ENCODE measurements at places on chromosomes 6 and 20.
A peak's percentile ranks its signal among the peaks of the same experiment; 100 is the strongest.

DNA sequence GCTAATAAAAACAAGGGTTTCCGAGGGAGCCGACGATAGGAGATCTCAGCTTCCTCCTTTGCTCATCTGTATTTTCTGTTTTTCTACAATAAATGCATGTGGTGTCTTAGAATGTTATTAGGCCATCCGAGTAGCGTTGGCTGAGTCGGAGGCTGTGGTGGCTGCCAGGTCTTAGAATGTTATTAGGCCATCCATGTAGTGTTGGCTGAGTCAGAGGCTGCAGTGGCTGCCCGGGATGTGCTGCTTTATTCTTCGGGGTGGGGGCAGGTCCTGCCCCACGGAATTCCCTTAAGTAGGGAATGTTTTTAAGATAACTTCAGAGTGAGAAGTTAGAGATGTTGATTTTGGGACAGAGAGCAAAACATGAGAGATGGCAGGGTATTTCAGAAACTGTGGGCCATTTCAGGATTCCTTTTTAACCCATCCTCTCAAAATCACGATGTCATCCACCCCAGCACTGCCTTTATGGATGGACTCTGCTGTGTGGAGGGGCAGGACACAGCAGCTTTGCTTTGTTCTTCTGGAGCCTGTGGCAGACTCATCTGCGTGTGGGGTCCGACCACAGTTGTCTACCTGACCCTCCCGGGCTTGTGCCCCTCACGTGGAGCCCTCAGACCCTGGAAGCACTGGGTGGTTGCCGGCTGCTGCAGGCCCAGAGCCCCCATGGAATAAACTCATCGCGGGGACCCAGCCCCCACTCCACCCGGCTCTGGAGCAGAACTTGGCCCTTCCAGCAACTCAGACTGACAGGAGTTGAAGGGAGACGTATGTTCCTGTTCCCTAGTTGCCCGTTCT lies 20.4 kb downstream of the OSBPL2 start:
- DNase-seq = no peak

DNA sequence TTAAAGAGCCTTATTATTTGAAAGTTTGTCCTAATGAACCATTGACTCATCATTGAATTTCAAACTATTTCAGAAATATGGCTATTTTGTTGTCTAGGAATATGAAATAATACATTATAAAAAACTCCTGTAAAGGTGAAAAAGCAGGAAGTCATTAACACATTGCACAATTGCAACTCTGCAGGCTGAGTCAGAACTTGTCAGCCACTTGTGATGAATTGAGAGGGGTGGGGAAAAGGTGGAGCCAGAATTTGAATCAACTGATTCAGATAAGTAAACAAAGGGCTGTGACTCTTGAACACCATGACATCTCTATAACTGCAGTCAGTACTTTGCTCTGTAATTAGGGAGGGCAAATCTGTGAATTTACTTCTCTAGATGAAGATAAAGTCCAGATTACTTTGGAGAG lies 6.0 kb downstream of the C6orf141 start:
- no peak for DNase-seq

DNA sequence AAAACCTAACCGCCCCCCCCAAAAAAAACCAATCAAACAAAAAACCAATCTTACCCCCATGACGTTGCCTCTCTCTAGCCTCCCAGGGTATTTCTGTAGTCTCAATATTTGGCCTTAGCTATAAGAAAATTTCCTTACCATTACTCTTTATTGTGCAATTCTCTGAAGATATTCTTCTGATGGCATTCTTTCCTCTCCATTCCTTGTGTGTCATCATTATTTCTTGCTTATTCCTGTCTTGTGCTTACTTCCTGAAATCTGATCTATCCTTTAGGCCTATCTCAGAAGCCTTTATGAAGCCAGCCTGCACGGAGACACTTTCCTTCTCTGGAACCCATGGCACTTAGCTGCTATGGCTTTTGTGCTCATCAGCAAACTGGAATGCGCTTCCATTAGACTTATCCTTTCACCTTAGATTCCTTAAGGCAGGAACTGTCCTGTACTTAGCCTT lies 65.9 kb upstream of the DDR1 start:
- DNase-seq = no peak

DNA sequence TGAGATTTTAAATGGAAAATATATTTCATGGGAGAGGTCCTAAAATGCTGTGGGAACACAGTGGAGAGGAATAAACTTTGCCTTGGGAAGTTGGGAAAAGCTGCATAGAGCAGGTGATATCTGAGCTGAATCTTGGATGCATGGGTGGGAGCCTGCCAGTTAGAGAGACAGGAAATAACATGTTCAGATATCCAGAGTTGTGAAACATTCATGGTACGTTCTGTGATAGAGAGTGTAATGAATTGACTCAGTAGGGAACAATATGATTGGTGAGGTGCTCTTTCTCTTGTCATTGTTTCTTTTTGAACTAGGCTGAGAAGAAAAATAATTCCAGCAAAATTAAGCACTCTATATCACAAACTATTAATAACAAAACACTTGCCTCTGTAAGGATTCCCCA lies 72.8 kb downstream of the RPS12 start:
- DNase-seq = no peak

DNA sequence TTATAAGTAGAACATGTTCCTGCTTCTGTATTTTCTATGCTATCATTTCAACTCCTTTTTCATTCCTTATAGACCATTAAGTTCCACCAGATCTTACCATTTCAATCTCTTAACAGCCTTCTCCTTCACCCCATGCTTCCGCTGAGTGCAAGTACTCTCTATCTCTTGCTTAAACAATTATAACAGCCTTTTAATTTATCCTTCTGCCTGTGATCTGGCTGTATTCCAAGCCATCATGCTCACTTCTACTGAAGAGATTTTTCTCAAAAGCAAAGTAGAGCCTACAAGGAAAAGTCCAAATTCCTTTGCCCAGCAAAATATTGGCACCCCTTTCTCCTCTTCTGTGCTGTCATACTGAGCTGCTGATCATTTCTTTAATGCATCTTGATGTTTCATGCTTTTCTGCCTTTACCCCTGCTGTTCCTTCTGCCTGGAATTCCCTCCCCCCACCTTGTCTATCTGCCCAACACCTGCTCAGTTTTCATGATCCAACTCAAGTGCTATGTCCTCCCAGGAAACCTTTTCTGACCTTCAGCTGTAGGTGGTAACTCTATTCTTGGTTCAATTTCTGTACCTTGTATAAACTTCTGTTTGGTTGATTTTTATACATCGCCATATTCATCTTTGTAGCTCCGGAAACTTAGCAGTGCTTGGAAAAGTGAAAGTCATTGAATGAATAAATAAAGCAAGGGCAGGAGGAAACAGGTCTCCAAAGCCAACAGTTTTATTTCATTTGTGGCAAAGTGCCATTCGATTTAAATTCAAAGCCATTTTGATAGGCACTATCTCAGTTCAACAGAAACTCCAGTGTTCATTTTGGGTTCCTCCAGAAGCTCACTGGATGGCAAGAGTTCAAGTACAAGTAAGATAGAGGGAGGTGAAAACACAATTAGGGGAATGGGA lies 10.5 kb upstream of the BMP2 start:
- DNase-seq = no peak

DNA sequence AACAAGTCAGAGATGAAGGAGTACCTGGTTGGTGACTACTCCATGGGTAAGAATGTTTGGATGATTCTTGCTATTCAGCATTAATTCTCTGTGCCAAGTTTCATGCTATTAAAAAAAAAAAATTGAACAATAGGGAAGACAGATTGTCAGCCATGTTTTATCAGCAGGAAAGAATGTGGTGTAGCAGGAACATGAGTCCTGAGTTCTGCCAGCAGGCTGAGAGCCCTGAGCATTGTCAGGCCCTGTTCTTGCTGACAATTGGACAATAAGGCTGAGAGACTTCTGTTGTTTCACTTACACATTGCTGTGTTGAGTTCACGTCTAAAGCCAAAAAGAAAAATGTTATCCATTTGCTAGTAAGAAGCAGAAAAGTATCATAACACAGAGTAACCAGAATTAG lies 70.4 kb upstream of the SMIM28 start:
- DNase-seq = no peak

- no peak for DNase-seq
Measured at GRCh38 chr20:46083101-46083500, 6.7 kb downstream of the NCOA5 start.

- DNase-seq = no peak
Measured at GRCh38 chr6:5230081-5230480, 30.7 kb downstream of the LYRM4 start.

- no peak for DNase-seq
Measured at GRCh38 chr20:19288636-19289035, 76.2 kb downstream of the SLC24A3 start.

GRCh38 chr20:10336959-10337729 lies 96.9 kb downstream of the MKKS start:
- DNase-seq = peak; percentile 32

- DNase-seq = no peak
Measured at GRCh38 chr6:44162876-44163625, 4.4 kb downstream of the CAPN11 start.

DNA sequence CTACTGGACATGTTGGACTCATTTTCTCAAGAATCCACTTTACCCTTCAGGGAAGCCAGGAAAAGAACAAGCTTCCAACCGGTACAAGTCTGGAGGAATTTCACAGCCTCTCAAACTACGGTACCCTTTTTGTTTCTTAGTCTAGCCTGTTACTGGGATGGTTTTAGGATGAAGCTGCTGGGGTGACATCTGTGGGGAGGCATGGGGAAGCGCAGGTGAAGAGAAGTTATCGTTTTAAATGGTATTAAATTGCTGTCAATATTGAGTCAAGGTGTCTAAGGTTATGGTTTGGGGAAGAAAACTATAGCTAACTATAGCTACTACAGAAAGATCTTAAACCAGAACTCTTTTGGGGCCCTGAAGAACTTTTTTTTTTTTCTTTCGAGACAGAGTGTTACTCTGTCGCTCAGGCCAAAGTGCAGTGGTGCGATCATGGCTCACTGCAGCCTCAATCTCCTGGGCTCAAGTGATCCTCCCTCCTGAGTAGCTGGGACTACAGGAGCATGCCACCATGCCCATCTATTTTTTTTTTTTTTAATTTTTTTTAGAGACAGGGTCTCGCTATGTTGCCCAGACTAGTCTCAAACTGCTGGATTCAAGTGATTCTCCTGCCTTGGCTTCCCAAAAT lies 128.7 kb downstream of the RIN2 start:
- no peak for DNase-seq

DNA sequence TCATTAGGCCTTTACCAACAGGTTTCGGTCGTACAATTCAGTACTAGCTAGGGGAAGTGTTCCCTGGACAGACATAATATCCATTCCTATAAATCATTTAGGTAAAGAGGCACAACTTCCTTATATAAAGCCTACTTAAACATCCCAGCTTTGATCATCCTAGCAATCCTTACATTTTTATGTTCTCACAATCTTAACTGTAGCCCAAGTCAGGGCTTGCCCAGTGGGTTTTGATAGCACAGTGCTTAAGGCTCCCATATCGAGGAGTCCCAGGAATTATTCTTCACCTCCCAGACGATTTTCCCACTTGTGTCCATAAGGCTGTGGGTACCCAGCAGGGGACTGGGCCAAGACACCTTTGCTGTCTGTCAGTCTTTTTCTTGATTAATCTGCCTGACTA lies 63.2 kb downstream of the E2F3 start:
- no peak for DNase-seq

- no peak for DNase-seq
Measured at GRCh38 chr6:116136373-116136772, 10.4 kb upstream of the COL10A1 start.

DNA sequence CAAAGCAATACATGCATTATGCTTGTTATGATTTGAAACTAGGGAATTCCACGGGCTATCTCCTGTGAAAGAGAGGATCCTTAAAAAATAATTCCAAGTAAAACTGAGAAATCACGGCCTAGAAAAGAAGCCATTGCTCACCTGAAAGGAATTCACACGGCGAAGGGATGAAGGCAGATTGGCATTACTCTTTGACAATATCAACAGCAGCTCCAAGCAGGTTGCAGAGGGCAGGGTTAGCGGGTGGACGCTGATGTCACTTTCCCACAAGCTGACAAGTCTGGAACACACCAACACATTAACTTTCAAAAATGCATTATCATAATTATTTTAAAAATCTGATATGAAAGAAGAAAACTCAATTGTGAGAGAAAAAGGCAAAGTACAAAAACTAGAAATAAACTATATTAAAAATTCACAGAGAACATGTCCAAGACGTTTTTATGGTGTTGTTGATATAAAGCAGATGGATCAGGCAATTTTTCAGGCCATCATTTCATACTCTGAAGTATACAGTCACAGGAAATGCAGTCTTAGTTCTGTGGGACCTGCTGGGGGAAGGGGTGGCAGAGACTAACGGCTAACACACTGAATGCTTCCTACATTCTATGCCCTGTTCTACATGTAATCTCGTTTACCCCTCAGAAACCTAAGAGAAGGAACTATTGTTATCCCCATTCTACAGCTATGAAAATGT lies 108.3 kb downstream of the UBE3D start:
- no peak for DNase-seq

- DNase-seq = no peak
Measured at GRCh38 chr6:9295644-9296043, 860.3 kb upstream of the SLC35B3 start.

- DNase-seq = no peak
Measured at GRCh38 chr6:44456070-44456965, 68.8 kb downstream of the CDC5L start.

GRCh38 chr20:9025643-9026042 lies 43.2 kb upstream of the PLCB4 start:
- no peak for DNase-seq

DNA sequence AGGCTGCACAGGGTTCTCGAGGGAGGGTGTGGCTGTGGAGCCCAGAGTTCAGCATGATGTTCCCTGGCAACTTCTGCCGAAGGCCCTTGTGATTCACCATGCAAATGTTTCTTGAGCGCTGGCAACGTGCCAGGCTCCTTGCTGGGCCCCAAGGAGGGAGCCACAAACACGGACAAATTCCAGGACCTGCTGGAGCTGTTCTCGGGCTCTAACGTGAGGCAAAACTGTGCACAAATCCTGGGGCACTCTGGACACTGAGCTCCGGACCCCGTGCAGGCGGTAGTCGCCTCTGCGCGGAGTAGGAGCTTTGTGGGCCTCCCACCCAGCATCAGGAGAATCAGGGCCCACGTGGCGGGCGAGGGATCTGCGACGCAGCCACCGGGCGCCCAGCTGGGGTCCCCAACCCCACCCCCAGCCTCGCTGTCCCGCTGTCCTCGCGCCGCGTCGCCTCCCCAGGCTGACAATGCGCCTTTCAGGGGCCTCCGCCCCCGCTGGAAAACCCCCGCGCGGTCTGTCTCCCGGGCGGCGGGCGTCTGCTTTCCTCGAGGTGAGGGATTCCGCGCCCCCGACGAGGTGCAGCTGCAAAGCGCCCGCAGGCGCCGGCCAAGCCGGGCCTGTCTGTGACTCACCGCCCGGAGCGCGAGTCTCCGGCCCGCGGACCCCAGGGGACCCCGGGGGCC lies 31.7 kb upstream of the SCUBE3 start:
- DNase-seq = no peak

All from DMS 273 treated with DMSO at 0.1 percent for 48 hours (cell line).